ENCODE measurements at places on chromosomes 2 and 18. TPM values are rescaled to one million over a fixed set of nuclear protein-coding genes. Genes with fewer than 3 reads are reported as not detected.

SLC30A3 gene
- not detected for total RNA-seq

RAD51AP2 gene
- total RNA-seq, result not detected

TUBA3E gene
- total RNA-seq, result not detected

ASAP2 gene
- total RNA-seq, result 17.2 TPM

DCDC2C gene
- not detected for total RNA-seq

FZD7 gene
- total RNA-seq, result 39.8 TPM

SRD5A2 gene
- not detected for total RNA-seq

GAREM1 gene
- 0.17 TPM for total RNA-seq

PARD6G gene
- total RNA-seq, result 1.3 TPM

LOXHD1 gene
- total RNA-seq, result not detected

All from M059J (cell line).